ELF-1 (cell line): ENCODE measurements at places on chromosomes 7 and 10.
A peak's percentile ranks its signal among the peaks of the same experiment; 100 is the strongest.

DNA sequence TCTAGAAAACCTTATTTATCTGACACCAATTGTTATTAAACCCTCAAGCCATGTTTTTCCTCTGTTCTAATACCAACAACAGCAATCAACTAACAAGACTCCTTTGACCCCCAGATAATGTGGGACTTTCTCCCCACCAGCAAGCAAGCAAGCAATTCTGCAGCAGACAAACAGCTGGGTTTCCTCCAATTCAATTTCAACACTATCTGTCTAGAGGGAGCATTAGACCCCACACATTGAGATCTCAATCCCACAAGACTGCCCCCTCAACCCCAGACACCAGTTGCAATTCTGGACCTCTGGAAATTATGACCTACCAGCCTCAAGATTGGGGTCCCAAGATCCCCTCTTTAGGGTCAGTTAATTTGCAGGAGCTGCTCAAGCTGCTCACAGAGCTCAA, 89.4 kb upstream of the TMEM26 start:
- DNase-seq: no peak

- no peak for DNase-seq
Measured at GRCh38 chr7:81630600-81630999, 139.2 kb downstream of the HGF start.

DNA sequence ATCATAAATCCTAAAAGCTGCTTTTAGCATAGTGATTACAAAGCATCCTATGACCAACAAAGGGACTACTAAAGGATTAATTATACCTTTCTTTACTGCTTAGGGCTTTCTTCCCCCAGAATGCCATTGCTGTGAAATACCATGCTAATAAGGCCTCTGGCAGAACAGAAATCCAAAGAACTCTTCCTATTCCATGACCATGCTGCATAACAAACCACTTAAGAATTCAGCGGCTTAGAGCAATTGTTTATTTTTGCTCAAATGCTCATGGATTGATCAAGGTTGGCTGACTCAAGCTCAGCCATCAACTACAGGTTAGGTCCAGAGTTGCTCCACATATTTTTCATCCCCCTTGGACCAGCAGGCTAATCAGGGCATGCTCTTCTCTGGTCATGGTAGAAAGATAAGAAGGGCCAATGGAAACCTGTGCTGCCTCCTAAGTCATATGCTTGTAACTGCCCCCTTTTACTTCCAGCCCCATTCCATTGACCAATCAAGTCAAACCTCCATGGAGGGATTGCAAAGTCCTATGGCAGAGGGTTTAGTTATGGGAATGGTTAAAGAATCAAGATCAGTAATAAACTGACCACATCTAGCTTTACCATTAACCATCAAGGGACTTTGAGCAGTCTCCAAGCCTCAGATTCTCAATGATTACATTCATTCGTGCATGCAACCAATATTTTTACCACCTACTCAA, 244.4 kb upstream of the FZD1 start:
- DNase-seq: no peak

DNA sequence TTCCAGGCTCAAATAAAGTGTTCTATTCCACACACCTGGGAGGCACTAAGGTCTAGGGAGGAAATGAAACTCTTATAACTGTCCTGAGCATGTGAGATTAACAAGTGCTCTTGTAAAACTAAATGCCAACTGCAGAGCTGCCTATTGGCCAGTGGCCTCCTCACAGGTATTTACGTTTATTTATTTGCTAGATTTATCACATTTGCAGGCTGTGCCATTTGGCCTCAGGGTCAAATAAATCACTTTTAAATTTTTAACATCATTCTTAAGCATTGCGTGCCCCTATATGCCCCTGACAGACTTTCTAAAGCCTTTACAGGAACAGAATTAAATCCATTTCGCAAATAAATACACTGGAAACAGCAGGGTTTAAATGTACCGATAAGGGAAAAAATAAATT, 381.8 kb upstream of the NFE2L3 start:
- no peak for DNase-seq

DNA sequence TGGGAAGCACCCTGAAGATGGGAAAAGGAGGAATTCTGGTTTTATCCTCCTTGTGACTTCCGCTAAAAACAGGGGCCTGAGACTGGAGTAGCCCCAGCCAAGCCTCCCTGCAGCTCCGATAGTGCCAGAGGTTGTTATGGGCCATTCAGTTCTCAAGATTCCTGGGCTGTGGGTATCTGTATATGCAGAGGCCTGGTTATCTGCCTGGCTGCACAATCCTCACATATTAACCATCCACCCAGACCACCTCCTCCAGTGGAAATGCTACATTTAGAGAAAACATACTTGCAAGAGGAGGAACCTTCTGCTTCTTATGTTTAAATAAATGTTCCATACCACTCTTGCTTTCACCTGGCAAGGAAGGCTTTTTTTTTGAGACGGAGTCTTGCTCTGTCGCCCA, 34.6 kb downstream of the ARL3 start:
- no peak for DNase-seq

- no peak for DNase-seq
Measured at GRCh38 chr7:3057066-3057420, 13.4 kb upstream of the CARD11 start.

GRCh38 chr7:28408960-28409715, 3.2 kb upstream of the CREB5 start:
- DNase-seq: peak; percentile 86

GRCh38 chr10:18456984-18457383, 194.4 kb downstream of the NSUN6 start:
- no peak for DNase-seq

DNA sequence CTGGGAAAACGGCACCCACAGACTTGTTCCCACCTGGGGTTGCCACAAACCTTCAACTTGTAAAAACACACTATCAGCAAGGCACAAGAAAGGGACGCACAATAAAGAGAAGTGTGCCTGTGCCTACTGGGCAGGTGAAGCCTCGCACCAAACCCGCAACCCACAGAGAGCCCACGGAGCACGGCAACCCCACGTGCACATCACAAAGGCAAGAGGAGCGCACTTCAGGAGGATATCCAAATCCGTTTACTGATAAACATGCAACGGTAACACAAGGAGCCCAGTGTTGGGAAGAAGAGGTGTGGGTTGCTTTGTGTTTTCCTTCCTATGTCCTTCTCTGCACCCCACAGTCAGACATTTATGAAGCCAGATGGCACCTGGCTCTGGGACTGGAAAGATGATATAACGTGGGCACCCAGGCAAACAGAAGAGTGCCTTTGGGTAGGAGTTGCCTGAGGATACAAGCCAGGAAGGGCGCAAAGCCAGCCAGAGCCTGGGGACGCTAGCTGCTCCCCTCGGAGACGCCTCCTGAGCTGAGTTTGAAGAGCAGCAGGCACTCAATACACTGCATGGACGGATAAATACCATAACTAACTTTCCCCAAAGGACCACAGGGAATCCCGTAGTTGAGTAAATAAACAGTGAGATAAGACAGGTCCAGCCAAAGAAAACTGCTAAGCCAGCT, 41.6 kb downstream of the TCERG1L start:
- no peak for DNase-seq

DNA sequence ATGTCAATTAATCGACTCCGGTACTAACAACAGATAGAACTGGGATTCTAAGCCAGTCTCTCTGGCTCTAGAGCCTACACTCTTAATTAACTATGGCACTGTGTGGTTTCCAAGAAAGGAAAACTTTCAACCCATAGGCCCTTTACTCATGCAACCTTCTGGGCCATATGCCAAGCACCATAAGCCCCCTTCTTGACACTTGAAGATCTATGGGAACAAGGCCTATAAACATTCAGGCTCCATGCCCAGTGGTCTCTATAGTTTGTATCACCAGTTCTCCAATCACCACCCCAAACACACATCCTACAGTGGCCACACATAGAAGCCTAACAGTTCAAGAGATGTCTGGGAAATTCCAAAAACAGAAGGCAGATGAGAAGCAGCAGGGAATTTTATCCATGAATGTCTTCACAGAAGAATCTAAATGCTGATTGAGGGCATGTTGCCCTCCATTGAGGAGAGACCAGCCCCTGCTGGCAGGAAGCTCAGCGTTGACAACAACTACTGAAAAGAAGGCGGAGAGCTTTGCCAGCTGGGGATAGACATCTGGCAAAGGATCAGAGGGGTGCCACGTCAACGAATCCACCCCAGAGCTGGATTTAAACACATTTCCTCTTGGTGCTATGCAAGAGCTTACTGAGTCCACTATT, 64.4 kb downstream of the GRM3 start:
- peak; percentile 24 for DNase-seq

DNA sequence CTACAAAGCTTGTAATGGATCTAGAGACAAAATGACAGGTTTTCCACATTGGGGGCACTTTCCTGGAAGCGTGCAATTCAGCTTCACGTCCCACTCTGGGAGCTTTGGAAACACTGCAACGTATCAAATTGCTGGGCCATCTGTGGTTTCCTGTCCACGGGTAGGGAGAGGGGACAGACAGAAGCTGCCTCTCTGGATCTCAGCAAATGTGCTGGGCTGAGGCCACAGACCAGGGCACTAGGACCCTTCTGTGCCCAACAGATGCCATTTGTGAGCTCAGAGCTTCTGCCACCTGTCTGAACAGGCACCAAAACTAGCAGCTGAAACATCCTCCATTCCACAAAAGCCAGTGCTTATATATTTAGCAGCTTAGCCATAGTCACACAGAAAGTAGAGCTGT, 40.9 kb upstream of the FRMD4A start:
- DNase-seq: no peak

DNA sequence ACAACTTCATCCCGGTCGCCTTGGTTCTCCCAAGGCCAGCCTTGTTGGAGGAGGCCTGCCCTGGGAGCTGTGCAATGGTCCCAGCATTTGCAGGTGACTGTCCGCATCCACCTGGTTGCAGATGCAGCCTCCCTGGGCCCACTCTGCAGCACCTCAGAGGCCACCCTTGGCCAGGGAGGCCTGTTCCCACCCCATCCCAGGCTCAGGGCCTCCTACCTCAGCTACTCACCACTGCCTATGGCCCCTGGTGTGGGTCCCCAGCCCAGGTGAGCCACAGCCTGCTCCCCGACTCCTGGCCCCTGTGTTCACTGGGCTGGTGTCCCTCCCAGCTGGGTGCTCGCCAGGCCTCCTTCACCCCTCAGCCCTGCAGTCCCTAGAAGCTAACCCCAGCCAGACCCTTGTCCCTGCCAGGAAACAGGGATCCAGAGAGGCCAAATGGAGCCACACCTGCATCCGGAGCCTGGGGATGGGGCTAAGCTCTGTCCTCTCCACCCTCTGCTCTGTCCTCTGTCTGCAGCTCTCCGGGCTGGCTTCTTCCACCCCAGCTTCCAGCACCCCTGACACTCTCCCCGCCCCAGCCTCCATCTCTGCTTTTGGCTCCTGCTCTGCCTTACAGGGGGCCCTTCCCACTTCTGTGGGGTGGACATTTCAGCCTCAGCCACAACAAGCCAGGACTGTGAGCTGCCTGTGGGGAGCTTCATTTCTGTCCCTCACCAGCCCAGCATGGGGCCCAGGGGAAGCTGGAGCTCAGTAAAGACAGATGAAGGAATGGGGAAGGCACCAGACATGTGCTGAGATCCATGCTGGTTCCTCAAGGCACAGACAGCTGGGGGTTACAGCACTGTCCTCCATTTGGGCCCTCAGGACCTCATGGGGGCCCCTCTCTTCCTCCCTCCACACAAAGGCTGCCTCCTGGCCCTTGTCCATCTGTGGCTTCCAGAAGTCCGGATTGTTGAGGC, 35.6 kb upstream of the ANTXRL start:
- DNase-seq: no peak

- DNase-seq: no peak
Measured at GRCh38 chr7:135434047-135434446, 75.9 kb downstream of the CNOT4 start.

- DNase-seq: peak; percentile 55
Measured at GRCh38 chr7:138125119-138125518, 48.9 kb downstream of the AKR1D1 start.

DNA sequence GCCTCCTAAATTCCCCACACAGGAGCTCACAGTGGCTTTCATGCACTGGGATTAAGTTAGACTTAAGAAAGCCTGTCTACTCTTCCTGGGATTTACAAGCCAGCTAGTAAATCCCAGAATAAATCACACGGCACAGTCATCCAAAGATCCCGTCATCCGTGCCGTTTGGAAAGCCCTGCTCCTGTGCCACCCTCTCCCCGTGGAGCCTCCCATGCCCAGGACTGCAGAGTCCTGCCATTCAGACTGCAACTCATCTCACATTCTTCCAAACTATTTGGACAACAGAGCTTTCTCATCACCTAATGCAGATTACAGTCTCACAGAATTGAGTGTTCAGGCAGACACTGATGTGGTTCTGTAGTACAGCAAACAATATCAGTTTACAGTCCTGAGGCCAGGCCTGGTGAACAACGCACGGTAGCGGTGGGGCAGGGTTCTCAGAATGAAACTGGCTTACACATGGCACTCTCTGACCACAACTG, 166.5 kb downstream of the EGFR start:
- DNase-seq: peak; percentile 57

DNA sequence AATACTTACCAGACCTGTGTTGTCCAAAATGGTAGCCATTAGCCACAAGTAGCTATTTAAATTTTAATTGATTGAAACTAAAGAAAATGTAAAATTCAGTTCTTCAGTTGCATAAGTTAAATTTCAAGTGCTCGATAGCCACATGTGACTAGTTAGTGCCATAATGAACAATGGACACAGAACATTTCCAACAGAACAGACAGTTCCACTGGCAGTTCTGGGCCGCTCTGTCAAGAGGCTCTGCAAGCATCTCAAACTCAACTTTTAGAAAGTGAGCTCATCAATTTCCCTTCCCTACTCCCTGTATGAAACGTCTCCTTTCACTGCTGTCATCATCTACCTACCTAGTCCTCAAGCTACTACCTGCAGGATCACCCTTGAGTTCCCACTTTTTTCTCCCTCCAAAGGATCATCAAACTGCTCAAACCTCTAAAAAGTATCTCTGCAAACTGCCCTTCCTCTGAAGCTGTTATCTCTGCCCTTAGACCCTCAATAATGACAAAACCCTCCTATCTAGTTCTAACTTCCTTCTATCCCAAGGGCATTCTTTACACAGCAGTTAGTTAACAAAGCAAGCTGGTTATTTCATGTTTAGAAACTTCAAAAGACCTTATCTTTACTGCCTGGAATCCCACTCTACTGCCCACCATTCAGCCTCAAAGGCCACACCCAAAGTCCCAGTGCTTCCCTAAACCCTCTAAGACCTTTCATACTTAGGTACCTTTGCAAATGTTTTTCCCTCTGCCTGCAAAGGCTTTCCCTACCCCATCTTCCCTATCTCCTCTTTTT, 20.6 kb downstream of the SHTN1 start:
- DNase-seq: peak; percentile 64

DNA sequence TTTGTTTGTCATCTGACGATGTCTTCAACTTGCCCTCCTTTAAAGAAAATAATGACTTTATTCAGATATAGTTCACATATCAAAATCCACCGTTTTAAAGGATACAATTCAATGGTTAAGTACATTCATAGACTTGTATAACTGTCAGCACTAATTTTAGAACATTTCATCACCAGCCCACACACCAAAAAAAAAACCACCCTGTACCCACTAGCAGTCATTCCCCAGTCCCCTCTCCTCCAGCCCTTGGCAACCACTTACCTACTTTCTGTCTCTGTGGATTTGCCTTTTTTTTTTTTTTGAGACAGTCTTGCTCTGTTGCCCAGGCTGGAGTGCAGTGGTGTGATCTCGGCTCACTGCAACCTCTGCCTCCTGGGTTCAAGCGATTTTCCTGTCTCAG, 5.3 kb upstream of the HILPDA start:
- no peak for DNase-seq
